ENCODE measurements at places on chromosomes 3 and 15.

DNA sequence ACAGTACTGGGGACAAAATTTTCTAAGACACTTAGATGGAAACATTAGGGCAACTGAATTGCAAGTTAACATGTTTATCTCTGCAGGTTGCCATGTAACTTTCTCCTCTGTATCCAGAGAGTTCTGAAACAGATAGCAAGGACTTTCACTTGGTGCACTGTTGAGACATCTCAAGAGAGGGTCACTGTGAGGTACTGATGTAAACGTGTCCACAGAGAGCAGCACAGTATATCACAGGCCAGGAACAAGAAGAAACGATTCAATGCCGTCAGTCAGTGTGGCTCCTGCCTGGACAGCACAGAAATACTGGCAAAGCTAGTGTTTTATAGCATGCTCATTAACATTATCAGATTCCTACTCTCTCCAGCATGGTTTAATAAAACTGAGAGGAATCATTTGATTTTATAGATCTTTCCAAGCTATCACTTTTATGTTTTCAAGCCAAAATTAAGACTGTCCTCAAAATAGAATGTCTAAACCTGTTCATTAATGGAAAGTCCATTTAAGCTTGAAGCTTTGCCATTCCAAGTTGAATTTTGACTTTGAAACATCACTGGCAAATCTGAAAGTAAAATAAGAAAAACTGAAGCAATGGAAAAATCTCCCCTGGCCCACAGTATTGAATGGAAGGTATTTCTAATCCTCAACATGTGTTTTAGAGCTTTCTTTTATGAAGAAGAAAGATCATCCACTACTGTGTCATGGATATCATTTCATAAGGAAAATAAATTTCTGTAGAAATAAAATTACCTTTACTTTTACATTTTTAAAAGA is 102.7 kb downstream of the IMPG2 start:
- DNase-seq: no peak

DNA sequence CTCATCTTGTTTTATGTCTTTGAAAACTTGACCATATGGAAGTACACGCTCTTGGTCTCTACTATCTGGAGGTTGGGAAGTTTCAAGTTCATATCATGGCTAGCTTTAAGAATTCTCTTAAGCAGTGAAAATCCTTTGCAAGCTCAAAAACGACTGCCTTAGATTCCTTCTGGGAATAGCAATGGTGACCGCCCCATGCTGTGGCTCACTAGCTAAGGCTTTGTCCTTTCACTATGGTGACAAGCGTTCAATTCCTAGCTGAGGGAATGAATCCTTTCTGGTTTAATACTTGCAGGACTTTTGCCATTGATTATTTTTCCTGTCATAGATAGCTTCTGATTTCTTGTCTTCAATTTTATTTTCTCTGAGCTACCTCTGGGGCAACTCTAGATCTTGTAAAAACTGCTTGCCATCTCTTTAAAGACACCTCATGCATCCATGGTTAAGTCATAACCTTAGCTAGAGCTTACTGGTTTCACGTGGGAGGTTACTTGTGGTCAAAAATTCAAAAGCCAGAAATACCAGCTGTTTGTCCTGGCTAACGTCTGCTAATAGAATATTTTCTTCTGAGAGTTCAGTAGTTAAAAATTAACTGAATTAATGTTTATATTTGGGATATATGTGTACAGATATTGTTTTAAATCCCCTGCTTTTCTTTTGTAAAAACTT is 673.4 kb upstream of the CBLB start:
- no peak for DNase-seq

DNA sequence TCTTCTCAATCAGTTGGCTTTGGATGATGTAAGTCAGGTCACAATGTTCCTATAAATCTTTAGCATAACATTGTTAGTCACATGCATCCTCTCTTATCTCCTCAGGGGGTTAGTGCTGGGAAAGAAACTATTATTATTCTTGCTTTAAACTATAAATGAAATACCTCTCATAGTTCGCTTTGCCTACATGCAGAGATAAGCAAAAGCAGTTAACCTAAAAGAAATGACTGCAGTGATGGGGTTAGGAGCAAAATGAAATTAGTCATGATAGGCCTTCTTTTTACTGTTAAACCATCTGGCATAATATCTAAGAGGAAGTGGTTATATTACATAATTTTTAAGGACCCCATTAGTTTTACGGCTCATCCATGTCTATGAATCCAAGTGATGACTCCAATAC is 91.7 kb upstream of the IGSF10 start:
- DNase-seq: no peak

DNA sequence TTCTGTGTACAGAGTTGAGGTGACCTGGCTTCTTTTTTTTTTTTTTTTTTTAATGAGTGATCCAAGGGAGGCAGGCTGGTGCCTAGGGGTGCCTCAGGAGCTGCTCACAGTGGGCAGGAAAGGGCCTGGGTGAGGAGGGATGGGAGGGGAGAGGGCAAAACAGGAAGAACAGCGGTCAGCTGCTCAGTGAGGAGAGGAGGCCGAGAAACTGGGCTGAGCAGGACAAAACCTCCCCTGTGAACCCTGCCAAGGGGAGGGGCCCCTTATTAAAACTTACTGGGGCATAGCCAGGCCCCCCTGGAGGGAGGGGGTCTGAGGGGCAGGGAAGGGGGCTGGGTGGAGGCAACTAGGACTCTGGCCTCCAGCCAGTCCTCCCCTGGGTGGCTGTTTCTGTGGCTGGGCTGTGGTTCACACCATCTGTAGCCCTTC is 3.5 kb downstream of the PLEKHO2 start:
- DNase-seq: no peak

DNA sequence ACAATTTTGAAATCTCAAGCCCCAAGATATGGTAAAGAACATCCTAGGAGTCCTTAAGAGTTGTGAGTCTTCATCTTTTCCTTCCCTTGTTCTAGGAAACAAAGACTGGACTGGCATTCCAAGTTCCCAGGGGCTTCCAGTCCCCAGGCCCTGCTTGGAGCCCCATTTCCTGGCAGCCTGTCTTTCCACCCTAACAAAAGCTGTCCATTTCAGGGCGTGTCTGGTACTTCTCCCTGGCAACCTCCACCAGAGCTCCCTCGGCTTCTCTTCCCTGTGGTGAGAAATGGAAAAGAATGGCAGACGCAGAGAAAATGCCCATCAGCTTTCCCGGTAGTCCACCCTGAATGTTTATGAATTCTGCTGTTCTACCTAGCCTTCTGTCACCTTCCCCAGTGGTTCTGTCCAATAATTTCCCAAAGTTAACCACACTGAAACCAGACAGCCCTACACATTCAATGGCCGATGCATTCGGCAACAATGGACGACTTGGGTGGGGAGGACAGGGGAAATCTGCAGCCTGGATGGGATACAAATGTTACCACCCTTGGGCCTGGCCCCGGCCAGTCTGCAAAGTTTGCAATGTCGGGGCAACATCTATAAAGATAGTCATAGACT is 6.8 kb downstream of the RAB6B start:
- DNase-seq: no peak
